ENCODE measurements at places on chromosomes 12 and 14.

GRCh38 chr12:130620281-130620680 lies 95.8 kb downstream of the RIMBP2 start:
- DNase-seq = no peak

DNA sequence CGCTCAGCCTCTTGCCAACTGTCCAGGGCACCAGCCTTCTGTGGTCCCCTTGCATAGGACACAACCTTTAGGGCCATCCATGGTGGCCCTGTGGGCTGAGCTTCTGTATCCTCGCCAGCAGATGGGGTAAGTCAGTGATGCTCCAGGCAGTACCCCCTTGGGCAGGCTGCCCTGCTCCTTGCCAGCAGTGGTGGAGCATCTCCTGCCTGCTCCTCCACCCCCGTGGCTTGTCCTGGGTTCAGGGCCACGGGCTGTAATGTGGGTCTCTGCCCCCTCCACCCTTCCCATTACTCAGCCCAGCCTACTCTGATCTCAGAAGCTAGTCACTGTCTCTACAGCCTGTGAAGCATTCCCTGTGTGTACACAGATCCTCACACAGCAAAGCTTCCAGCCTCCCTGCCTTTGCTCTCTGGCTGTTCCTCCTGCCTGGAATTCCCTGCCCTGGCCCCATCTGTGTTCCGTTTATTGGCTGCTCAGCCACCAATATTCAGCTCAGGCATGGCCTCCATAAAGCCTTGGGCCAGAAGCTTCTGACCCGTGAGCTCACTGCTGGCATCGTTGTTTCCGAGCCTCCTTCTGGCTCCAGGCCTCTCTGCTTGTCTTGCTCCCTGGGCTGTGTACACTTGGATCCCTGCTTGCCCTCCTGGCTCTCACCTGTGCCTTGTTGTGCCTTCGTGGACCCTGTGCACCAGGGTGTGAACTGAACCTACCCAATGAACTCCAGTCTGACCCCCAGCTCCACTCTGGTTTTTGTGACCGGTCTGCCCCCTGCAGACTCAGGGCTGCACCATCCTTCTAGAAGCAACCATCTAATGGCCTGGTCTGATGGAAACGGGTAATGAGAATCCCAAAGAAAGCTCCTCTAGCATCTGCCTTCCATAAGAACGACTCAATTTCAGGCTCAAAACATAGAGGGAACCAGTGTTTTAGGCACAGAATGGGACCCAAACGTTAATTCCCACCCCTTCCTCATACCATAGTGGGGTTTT lies 177.0 kb upstream of the PRMT8 start:
- no peak for DNase-seq

DNA sequence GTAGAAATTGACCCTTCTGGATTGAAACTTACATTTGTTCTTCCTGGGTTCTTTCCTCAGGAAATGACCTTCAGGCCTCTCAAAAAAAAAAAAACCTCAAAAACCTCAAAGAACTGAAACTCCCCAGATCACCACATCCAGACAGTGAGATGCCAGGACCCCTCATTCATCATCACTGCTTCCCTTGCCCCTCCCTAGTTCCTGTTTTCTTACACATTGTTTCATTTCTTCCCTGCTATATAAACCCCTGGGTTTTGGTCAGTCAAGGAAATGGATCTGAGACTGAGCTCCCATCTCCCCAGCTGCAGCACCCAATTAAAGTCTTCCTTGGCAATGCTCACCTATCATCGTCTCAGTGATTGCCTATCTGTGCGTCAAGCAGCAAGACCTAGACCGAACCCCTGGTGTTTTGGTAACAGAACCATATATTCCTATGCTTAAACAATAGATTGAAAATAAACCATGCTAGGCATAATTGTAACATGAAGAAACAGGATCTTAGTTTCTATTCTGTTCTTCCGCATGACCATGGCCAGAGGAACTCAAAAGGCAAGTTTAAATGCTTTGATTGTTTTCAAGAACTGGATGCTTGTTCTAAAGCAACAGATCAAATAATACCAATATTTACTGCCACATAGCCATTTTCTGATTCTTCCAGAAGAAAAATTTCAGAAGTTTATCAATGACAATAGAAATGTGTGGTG lies 108.0 kb upstream of the MAX start:
- DNase-seq = no peak

DNA sequence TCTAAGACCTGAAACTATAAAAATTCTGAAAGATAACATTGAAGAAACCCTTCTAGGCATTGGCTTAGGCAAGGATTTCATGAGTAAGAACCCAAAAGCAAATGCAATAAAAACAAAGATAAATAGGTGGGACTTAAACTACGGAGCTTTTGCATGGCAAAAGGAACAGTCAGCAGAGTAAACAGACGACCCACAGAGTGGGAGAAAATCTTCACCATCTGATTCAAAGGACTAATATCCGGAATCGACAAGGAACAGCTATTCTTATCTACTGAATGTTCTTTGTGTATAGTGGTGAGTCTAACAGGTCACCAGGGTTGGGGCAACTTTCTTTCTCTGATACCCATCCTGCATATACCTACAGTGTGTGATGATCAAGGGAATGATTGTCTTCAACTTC lies 198.6 kb downstream of the CCDC91 start:
- no peak for DNase-seq

DNA sequence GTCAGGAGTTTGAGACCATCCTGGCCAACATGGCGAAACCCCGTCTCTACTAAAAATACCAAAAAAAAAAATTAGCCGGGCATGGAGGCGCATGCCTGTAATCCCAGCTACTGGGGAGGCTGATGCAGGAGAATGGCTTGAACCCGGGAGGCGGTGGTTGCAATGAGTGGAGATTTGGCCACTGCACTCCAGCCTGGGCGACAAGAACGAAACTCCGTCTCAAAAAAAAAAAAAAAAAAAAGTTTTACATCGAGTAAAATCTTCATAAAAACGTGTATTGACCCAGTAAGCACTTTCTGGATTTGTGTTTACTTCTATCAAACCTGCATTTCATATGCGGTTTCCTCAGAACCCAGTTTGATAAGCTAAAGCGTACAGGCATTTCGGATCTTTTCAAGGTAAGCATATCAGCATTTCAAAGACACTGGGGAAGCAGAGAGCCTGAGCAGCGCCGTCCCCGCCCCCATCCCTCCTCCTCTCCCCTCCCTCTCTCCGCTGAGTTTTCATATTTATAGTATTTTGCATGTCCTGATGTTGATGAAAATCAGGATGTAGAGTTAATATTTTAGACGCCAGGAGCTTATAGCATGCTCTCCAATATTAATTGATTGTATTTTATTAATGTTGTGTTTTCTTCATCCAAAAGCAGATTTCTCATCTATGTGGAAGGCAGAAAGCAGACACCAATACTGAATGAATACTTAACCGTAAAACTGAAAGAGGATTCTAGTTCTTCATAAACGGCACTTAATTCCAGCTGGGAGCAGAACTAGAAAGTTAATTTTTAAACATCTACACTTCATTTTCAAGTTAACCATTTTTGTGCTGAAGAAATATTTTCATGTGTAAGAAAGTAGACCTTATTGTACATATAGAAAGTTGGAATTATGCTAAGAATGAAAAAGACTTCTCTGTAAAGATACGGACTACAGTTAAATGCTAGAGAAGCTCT lies 9.2 kb upstream of the HIP1R start:
- DNase-seq = no peak

DNA sequence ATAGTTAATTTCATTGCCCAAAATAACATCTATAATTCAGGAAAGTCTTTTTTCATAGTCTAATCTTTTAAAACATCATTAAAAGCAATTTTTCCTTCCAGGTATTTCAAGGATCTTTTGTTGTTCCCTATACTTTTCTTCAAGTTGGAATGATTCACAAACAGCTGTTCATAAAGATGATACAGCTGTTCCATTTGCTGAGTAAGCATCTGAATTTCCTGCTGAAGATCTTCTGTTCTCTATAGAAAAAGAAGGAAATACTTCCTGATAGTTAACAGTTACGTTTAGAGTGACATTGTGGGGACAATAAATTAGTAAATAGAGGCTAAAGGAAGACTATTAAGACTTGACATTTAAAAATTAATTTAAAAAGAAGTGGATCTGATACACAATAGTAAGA lies 30.3 kb upstream of the ESR2 start:
- no peak for DNase-seq

- DNase-seq = no peak
Measured at GRCh38 chr12:128661226-128661569, 162.6 kb downstream of the SLC15A4 start.

- DNase-seq = no peak
Measured at GRCh38 chr12:101850199-101850598, 19.4 kb upstream of the GNPTAB start.

- DNase-seq = no peak
Measured at GRCh38 chr12:26268841-26269561, 73.6 kb downstream of the SSPN start.

GRCh38 chr12:108268397-108268796 lies 70.7 kb downstream of the CMKLR1 start:
- no peak for DNase-seq

GRCh38 chr12:47977046-47977771 lies 13.8 kb downstream of the TMEM106C start:
- DNase-seq = no peak
